ENCODE measurements at places on chromosomes 4 and X.

DNA sequence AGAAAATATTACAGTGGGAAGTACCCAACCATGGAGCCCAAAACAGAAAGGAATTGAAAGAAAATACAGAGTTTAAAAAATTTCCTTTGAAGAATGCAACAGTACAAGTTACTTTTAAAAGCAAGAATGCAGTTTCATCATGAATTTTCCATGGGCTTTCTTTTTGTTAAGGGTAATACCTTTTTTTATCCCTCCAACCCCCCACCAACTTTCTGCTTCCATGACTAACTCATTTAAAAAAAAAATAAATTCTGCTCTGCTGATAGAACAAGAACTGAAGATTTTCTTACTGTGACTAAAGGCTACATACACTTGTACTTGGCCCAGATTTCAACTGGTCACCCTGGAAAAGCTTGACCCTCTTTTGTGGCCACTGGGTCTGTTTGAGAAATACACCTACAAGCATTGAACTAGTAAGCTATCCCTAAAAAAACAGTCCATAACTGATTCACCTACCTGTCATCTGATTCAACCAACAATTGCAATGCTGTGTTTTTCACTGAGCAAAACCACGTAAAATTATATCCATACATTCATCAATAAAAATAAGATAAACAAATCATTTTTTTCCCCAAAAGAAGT, 214.2 kb downstream of the NSUN7 start:
- no peak for DNase-seq

- no peak for DNase-seq
Measured at GRCh38 chrX:40933132-40933705, 152.0 kb upstream of the USP9X start.

GRCh38 chr4:121164291-121164690, at the start of gene TNIP3:
Gene TNIP3 (minus strand): TSS chr4:121164321. CDS start chr4:121164125, 196 bp downstream.
- no peak for DNase-seq

DNA sequence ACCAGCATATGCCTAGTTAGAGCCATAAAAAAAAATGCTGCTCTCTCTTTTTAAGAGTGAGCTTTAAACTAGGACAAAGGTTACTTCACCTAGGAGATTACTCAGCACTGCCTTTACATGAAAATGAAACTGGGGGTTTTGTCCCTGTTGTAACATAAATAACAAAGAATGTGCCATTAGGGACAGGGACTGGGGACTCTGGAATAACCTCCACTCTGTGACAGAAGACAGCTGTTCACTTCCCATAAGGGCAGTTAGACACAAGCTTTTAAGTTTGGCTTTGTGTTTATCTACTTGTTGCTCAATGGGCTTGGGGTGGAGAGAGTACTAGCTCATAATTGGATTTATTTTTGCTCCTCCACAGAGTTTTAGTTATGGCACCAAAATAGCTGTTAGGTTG, 11.9 kb downstream of the ENPEP start:
- no peak for DNase-seq

DNA sequence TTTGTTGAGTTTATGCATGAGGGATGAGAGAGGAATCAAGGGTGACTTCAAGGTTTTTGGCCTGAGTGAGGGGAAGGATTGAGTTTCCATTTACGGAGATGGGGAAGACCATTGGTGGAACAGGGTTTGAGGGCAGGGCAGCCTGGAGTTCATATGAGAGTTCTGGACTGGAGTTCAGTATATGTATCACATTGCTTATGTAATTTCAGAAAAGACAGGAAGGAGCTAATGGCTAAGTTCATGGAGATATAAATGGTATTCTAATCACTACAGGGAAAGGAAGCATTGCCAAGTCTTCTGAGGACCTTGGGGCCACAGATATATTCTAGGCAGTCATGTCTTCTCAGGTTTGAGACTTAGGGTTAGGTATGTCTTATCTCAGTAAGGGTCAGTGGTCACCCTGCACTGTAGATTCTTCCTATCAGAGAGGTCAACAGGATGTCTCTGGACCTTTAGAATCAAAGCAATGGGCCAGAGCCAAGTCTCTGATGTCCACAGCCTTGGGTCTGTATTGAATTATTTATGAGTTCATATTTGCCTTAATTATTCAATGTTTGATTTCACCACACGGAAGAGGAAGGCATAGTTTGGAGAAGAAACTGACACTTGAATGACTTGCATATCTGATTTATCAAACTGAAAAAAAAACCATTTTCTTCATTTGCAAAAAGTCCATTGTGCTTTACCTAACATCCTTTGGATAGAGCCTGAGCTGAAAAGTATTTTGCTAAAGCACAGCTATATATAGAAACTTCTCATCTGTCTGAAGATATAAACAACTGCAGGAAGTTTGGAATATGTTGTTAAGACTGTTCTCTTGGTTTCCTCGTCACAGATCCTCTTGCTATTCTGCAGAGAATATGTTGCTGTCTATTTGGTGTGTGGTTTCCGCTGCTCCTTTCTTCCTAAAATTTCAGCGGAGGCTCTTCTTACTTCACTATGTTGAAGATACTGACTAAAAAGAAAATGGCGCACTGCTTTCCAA, 139.5 kb downstream of the PDGFRA start:
- no peak for DNase-seq

DNA sequence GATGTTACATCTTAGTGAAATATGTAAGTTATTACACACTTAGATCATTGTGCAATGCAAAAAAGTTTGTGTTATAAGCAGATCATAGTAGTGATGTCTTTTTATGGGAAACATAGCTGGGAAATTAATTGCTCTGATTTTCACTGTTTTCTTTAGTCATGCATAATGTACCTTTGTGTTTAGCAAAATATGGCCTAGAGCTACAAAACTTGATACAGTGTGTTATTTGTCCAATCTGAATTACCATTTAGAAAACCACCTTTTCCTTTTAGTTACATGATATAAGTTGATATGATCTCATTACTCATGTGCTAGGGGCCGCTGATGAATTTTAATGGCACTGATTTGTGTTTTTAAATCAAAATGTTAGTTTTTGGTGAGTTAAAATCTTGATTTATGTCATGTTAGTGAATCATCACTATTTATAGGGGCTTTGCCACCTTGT, 2.0 kb downstream of the BMPR1B start:
- DNase-seq = no peak

- DNase-seq = no peak
Measured at GRCh38 chrX:111100191-111100590, 4.2 kb downstream of the PAK3 start.

- DNase-seq = no peak
Measured at GRCh38 chr4:24781999-24782745, 13.2 kb upstream of the SOD3 start.

GRCh38 chrX:10741003-10741402, 120.6 kb upstream of the MID1 start:
- no peak for DNase-seq

DNA sequence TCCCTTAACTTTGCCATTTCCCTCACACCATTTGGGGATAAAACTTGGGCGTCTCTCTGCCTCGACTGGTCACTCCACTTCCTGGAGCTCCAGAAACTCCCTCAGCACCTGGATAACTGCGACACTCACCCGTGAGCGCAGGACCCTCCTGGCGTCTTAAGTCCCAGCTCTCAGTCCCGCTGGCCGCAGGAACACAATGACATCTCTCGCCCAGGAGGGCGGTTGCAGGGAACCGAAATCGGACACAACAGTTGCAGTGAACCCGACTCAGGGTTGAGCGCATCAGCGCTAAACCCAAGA, 370.9 kb upstream of the SMIM31 start:
- no peak for DNase-seq

DNA sequence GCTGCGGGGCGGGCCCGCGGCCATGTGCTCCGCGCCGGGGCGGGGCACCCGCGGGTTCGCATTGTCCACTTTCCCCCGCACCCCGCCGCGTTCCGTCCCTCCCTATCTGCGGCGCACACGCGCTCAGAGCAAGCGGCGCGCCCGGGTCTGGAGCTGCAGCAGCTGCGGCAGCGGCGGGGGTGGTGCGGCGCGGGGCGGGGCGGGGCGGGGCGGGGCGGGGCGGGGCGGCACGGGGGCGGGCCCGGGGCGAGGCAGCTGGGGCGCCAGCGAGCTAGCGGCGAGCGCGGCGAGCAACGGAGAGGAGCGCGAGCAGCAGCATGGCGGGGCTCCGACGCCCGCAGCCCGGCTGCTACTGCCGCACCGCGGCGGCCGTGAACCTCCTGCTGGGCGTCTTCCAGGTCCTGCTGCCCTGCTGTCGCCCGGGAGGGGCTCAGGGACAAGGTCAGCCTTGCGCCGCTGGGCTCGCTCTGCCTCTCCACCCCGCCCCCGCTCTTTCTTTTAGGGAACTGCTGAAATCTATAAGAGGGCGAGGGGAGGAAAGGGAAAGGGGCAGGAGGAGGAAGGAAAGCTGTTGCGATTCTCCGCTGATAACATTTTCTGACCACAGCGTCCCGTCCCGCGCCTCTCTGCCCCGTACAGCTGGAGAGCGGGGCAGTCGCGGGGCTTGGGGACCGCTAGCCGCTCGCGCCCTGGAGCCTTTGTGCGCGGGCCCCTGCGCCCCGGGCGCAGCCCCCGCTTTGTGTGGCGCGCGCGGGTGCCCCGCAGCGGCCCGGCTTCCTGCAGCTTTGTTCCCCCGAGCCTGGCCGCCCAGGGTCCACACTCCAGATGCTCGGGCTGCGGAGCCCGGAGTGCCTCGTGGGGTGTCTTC, at the start of gene TMEM131L:
Gene TMEM131L, plus strand, starts transcription at position 280 of the 868 bp plus-strand sequence. Its CDS starts 38 bp downstream, at position 318.
- DNase-seq = no peak

DNA sequence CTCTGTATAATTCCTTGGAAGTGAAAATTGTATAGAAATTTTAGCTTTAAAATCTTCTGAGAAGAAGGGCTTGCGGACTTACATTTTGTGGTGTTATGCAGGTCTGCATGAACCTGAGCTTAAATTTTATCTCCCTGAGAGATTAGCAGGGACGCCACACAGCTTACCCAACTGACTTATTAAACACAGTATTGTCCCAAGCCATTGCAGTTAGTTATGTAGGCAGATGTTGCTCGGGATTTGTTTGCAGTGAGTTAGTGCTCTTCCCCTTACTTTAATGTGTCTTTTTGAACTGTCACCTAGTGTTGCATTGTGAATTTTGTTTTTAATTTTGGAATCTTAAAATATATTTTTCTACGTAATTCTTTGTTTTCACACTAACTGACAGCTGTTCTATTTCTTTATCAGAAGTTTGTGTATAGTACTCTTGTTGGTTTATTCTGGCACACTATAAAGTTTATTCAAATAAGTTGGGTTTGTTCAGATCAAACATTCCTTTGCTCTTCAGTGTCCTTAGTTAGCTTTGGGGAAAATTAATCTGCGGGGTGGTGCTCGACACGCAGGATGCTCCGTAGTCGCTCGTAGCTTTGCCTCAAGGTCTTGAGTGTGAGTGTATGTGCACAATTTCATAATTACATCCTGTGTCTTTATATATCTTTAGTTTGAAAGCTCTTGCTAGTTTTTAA, 145.4 kb downstream of the STIM2 start:
- no peak for DNase-seq

DNA sequence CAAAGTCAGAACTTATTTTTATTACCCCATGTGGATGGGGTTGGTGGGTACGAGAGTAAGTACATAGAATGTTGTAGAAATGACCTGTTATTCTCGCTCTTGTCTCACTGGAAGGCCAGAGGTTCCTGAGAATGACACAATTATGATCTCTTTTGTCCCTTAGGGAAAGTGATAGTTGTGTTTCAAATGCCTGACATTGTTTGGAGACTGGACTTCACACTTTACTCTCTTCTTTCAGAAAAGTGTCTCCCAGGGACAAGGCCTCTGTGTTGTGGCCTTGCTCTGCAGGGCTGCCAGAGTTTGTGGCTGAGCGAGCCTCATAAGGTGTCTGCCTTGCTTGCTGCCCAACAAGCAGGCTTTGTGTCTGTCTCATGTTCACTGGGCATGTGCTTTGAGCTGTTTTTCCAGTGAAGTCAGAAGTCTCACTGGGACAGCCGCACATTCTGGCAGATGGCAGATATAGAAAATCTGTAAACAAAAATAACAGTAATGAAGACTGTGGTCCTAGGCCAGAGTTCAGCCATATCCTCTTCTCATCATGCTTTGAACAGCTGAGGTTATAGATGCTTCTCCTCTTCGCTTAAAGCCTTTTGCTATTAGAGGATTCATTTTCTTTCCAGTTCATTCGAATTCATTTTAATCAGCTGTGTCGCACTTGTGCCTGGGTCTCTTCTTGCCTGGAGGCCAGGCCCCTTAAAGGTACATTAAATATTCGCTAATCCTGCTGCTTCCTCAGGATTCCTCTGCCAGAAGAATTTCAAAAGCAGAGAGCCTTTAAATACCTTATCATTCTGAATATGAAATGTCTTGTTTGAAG, 14.4 kb downstream of the PPEF1 start:
- no peak for DNase-seq

DNA sequence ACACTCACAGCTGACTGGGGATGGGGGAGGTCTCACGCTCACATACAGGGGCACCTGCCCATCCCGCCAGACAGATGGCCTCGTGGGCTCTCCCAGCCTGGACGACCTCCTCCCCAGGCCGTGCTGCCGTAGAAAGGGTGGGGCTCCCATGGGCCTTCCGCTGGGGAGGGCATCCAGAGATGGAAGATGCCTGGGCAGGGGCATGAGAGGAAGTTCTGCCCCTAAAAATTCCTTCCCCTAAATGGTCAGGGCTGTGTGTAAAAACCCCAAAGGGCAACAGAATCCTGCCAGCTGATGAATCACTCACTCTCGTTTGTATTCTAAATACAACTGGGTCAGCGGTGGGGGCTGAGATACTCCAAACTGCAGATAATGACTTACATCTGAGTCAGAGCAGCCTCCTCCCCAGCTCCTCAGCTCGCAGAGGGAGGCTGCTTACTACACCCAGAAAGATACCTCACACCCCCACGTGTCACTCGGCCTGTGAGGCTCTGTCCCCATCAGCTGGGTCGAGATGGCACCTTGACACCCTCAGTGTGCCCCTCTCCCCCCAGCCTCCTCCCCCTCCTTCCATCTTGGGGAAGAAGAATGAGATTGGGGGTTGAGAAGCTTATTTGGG, 10.1 kb downstream of the WDR1 start:
- DNase-seq = no peak

DNA sequence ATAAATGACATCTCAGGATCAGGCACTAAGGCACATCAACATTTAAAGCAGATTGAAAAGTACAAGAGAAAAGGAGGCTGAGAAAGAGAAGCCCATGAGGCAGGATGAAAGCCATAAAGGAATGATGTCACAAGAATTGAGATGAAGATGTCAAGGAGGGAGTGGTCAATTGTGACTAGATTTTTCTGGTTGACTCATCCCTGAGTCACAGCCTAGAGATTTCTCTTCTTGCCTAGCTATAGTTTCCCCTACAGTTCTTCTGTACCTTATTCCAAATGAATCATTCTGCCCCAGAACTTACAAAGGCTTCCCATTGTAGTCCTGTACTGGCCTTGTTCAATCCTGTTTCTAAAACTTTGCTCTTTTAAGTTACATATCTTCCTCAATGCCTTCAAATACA, 3.4 kb upstream of the USP53 start:
- DNase-seq = no peak

DNA sequence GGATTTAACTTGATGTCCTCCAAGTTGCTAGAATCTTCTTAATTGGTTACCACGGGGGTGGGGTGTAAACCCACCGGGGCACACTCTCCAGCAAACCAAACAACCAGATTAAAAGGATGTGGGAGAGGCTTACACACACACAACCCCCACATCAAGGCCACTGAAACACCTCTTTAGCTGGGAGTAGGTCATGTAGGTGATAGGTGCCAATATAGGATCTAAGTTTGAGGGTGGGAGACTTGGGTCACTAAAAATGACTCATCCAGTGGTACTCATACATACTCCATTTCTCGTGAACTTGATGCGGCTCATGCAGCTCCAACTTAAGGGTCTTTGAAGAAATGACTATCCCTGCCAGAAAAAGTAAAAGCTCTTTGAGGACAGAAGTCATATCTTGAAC, 20.5 kb upstream of the CD40LG start:
- DNase-seq = no peak

Data from vagina (tissue), 2 donors.